Hepatocyte (in vitro differentiated cells): ENCODE measurements at places on chromosomes 2 and 18. TPM values are rescaled to one million over a fixed set of nuclear protein-coding genes. Genes with fewer than 3 reads are reported as not detected.
A peak's percentile ranks its signal among the peaks of the same experiment; 100 is the strongest.

DNA sequence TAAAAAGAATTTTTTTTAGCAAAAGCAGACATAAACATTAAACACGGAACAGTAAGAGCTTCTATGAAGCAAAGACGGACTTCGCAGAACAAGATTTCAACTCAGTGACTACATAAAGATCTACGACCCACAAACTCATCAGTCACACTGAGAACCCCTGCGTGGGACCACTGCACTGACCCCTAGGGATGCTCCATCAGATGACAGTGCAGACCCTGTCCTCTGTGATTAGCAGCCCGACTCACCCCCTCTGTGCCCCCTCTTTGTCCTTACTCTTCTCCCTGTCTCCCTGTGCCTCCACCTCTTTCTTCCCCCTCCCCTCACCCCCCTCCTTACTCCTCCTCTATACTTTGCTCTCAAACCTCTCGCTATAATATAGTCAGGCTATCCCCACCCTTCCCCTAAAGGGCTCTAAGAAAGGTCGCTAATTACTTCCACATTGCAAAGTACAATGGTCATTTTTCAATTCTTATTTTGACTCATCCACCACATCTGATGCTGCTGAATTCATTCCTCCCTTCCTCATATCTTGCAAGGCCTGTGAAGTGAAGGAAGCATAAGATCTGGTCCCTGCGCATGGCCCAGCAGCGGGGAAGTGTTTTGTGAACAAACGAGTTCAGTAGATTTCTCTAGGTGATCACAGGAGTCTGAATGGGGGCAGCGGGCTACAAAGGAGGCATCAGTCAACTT, 89.3 kb downstream of the CABYR start:
- no peak for DNase-seq

GRCh38 chr2:118442996-118443553, 354.8 kb downstream of the INSIG2 start:
- DNase-seq: no peak

- DNase-seq: peak; percentile 43
Measured at GRCh38 chr2:55431982-55432627, 12.4 kb upstream of the CCDC88A start.

- peak; percentile 76 for DNase-seq
Measured at GRCh38 chr2:100214265-100214971, 72.0 kb upstream of the AFF3 start.

DNA sequence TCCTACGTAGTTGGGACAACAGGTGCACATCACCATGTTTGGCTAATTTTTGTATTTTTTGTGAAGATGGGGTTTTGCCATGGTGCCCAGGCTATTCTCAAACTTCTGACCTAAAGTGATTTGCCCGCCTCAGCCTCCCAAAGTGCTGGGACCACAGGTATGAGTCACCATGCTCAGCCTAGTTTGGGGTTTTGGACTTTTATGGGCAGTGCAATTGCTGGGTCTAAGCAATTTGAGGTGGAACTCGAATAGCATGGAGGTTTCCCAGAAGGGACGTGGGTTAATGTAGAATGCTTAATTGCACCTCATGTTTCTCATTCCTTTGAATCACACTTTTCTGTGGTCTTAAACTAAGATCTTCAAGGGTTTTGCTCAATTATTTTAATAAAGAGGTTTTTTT, 102.3 kb upstream of the EPHA4 start:
- DNase-seq: no peak

The GAL3ST2 gene
- not detected in 2 replicates for polyA plus RNA-seq

DNA sequence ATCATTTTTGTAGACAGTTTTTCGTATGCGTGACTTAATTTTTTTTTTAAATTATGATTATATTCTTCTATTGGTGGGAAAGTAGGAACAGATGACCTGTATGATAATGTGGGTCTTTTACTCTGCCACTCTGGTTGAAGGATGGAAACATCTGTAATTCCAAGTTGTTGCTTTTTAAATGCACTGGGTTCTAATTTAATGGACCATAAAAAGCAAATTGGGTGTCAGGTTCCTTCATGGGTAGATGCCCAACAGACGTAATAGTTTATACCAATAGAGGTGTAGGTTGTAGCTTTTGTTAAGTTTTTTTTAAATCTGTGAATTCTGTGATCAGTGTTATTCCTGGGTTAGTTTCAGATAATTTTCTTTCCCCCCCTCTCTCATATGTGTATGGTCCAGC, 117.6 kb downstream of the MAP4K4 start:
- no peak for DNase-seq

DNA sequence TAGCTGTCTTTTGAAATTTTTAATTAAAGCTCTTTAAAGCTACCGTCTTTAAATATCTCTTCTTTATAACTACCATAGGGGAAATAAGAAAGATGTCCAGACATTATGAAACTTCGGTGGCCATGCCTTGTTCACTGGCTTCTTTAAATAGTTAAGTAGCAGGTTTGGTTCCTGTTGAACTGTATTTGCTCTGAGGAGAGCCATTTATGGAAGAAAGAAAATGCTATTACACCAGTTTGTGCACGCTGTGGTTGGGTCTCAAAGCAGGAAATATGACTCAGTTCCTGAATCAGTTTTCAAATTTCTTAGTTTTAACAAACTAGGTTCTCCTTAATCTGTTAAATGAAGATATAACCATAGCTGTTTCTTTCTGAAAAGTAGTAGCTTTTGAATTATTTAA, 12.2 kb downstream of the ARPC2 start:
- DNase-seq: no peak
